ENCODE measurements at places on chromosomes 16 and 17. TPM values are rescaled to one million over a fixed set of nuclear protein-coding genes. Genes with fewer than 3 reads are reported as not detected.

UNKL gene
- 8.8 TPM for total RNA-seq

TMEM92 gene
- total RNA-seq: 0.05 TPM

DPEP3 gene
- not detected for total RNA-seq

CHD9NB gene
- 0.20 TPM for total RNA-seq

TBC1D26 gene
- total RNA-seq: not detected

KRTAP4-3 gene
- total RNA-seq: not detected
